RWPE2 (cell line): ENCODE measurements at places on chromosomes 3 and 15.

GRCh38 chr15:64430000-64430735 is 30.2 kb upstream of the ZNF609 start:
- H3K4me1 ChIP-seq, result no peaks in the 10 kb centered on the region
- no peak overlapping the region for H3K27ac ChIP-seq
- H3K4me3 ChIP-seq, result no peak overlapping the region
- no peaks in the 10 kb centered on the region for H3K27me3 ChIP-seq
- DNase-seq, result no peak
- peaks cover 66% of the 10 kb centered on the region for H3K36me3 ChIP-seq

- DNase-seq, result no peak
- H3K4me1 ChIP-seq, result peaks cover 9% of the 10 kb centered on the region
- H3K27me3 ChIP-seq, result no peaks in the 10 kb centered on the region
These were observed 11.7 kb downstream of the LRIG1 start for GRCh38 chr3:66489115-66489514.

GRCh38 chr15:60118626-60119025 is 114.5 kb downstream of the FOXB1 start:
- H3K27me3 ChIP-seq, result no peaks in the 10 kb centered on the region
- no peak for DNase-seq
- no peaks in the 10 kb centered on the region for H3K36me3 ChIP-seq
- no peak overlapping the region for H3K4me3 ChIP-seq
- no peak overlapping the region for H3K27ac ChIP-seq
- peaks cover 24% of the 10 kb centered on the region for H3K4me1 ChIP-seq

- DNase-seq, result no peak
- no peak overlapping the region for H3K27ac ChIP-seq
- no peaks in the 10 kb centered on the region for H3K36me3 ChIP-seq
- H3K4me3 ChIP-seq, result no peak overlapping the region
- no peaks in the 10 kb centered on the region for H3K27me3 ChIP-seq
These were observed 4.1 kb downstream of the ACP3 start for GRCh38 chr3:132321304-132321703.

GRCh38 chr3:64584179-64584578 is 103.6 kb downstream of the ADAMTS9 start:
- H3K4me1 ChIP-seq, result no peaks in the 10 kb centered on the region
- peaks cover 5% of the 10 kb centered on the region for H3K27me3 ChIP-seq
- H3K36me3 ChIP-seq, result no peaks in the 10 kb centered on the region
- H3K27ac ChIP-seq, result no peak overlapping the region
- DNase-seq, result no peak

DNA sequence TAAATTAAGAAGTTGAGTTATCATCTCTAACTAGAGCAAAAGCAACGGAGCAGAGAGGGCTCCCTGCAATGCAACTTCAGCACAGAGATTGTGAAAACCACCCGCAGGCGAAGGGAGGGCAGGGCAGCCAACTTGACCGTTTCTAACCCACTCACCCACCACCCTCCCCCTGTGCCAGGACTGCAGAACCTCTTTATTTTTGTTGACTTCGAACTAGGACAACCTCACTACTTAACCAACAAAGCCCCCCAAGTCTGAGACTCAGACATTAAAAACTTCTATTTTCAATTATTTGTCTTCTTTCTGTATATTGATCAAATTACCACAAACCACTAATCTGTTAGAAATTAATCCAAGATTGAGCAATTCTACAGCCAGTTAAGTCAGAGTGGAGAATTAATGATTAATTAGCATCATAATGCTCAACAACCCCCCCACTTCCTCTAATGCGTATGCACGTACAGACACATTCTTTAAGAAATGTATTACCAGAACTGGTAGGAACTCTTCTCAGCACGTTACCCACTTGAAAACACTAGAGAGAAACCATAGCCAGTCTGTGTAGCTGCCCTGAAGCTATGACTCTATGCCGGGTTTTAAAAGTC is 2.0 kb downstream of the MGLL start:
- no peak overlapping the region for H3K4me3 ChIP-seq
- H3K27ac ChIP-seq, result peak overlapping the region; percentile 82
- no peaks in the 10 kb centered on the region for H3K27me3 ChIP-seq
- H3K36me3 ChIP-seq, result peaks cover 24% of the 10 kb centered on the region
- no peak for DNase-seq
- peaks cover 42% of the 10 kb centered on the region for H3K4me1 ChIP-seq

GRCh38 chr3:138461896-138462295 is 27.5 kb downstream of the ESYT3 start:
- H3K36me3 ChIP-seq, result no peaks in the 10 kb centered on the region
- no peaks in the 10 kb centered on the region for H3K4me1 ChIP-seq
- no peak for DNase-seq
- H3K27me3 ChIP-seq, result no peaks in the 10 kb centered on the region
- H3K27ac ChIP-seq, result no peak overlapping the region

- H3K36me3 ChIP-seq, result peaks cover 3% of the 10 kb centered on the region; the same call in 1 of the 2 replicates
- no peak for DNase-seq
- no peaks in the 10 kb centered on the region for H3K27me3 ChIP-seq
- H3K4me3 ChIP-seq, result no peak overlapping the region
- peaks cover 3% of the 10 kb centered on the region for H3K4me1 ChIP-seq
- no peak overlapping the region for H3K27ac ChIP-seq
These were observed 62.4 kb downstream of the C3orf80 start for GRCh38 chr3:160287666-160288065.

DNA sequence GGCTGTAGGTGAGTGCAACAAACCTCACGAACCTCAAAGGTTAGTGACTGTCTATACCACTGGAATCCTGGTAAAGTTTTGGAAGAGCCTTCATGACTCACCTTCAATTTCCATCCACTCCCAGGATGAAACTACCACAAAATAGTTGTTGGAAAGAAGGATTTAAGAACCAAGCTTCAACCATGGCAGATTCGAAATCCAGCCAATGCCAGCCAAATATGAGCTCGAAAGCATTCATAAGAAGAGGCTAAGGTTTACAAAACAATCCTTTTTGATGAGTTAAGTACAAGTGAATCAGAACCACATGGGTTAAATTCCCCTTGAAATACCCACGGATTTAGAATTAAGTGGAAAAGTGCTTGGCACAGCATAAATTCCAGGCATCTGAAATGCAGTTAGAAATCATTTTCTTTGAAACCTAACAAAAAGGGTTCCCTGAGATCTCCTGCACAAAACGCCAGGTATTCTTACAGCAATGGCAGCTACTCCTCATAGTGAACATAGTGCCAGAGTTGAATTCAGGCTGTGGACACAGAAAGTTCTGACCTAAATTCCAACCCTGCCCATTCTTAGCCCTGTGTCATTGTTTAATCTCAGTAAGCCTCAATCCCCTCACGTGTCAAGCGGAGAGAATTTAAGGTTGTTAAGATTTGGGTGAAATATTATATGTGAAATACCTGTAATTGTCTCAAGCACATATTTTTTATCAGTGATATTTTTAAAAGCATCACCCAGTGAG is 89.2 kb downstream of the FBN1 start:
- H3K4me3 ChIP-seq, result no peak overlapping the region
- H3K27ac ChIP-seq, result no peak overlapping the region
- no peaks in the 10 kb centered on the region for H3K27me3 ChIP-seq
- H3K4me1 ChIP-seq, result peaks cover 14% of the 10 kb centered on the region

DNA sequence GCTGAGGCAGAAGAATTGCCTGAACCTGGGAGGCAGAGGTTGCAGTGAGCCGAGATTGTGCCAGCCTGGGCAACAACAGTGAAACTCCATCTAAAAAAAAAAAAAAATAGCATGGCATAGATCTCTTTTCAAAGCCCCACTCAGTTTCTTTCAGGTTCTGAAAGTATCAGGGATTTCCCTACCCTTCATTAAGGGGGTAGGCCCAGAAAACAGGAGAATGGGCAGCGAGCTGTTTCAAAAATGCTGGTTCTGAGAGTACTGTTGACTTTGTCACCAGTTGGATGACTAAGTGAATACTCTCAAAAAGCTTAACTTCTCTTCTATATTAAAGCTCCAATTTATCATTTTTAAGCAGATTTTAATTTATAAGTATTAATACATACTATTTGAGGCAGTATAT is 72.8 kb downstream of the ARHGAP31 start:
- no peaks in the 10 kb centered on the region for H3K4me1 ChIP-seq
- H3K36me3 ChIP-seq, result no peaks in the 10 kb centered on the region
- DNase-seq, result no peak
- no peak overlapping the region for H3K4me3 ChIP-seq

GRCh38 chr15:76967067-76967466 is 27.9 kb upstream of the PSTPIP1 start:
- DNase-seq, result no peak
- no peak overlapping the region for H3K4me3 ChIP-seq
- H3K27ac ChIP-seq, result no peak overlapping the region
- H3K36me3 ChIP-seq, result no peaks in the 10 kb centered on the region
- peaks cover 4% of the 10 kb centered on the region for H3K4me1 ChIP-seq

DNA sequence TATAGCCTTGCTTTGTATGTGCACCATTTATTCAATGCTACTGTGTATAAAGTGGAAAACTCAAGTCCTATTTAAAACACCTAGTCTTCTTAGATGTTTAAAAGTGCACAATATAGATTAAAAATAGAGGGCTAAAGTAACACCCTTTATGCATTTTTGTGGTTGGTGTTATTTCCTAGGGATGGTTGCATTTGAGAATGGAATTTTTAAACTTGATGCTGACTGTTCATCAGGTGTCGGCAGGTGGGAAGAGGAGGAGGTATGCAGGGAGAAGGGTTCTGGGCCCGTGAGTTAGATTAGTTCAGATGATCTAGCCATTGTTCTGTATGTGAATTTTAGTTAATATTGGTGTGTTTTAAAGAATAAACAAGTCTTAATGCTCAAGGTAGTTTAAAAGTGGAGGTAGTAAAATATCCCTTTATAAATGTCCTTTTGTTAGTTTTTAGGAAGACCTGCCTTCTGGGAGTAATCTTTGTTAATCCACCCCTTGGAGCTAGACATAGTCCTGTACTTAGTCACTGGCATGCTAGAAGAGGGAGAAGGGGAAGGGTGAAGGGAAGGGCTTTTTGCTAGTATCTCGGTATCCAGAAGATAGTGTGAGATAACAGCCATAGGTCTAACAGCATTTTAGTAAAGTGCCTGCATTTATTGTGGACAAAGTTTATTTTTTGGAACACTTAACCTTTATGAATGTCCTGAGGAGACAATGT is 8.1 kb upstream of the SRPRB start:
- H3K27ac ChIP-seq, result no peak overlapping the region
- DNase-seq, result no peak

DNA sequence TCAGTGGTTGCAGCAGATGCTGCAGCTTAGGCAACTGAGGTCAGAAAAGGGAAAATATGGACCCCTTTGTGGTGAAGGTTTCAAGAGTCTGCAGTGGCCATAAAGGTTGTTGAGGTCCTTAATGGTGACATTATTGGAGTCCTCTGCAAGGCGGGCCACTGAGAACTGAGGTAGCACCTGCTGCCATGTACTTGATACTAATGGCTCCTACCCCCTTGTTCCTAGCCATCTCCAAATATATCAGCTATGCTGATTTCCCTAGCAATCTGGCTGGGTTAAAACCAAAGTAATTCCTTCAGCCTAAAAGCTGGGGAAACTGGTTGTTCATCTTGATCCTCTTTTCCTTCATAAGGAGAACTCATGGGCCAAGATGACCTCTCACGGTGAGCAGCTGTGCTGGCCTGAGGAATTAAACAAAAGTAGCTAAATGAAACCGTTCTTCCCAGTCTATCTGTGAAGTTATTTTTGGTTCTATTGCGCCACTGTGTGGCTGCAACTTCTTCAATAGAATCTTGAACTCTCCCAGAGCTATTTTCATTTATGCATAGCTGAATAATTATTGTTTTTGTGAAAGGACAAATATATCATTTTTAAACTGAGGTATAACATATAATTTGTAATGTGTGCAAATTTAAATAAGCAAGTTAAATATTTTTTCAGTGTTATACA is 76.1 kb upstream of the PLSCR4 start:
- H3K4me3 ChIP-seq, result no peak overlapping the region
- H3K27ac ChIP-seq, result no peak overlapping the region
- no peaks in the 10 kb centered on the region for H3K27me3 ChIP-seq
- no peaks in the 10 kb centered on the region for H3K36me3 ChIP-seq
- DNase-seq, result no peak

DNA sequence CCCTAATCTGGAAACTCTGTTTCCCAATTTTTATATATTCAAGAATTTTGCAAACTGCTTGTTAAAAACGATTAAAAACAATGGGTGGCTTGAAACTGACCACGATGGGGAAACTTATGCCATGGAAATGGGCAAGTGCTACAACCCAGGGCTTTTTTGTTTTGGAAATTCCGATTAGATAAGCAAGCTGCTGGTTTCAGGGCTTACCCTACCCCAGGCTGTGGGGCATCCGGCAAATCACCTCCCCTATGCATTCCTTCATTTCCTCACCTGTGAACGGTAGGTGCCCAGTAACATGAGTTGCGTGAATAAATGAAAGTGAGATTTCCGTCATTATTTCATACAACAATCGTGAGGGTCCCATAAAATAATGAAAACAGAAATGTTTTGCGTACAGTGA is 34.3 kb downstream of the ST6GAL1 start:
- no peak overlapping the region for H3K4me3 ChIP-seq
- no peaks in the 10 kb centered on the region for H3K36me3 ChIP-seq
- H3K27me3 ChIP-seq, result no peaks in the 10 kb centered on the region
- DNase-seq, result no peak
- H3K27ac ChIP-seq, result no peak overlapping the region
- H3K4me1 ChIP-seq, result no peaks in the 10 kb centered on the region

- no peak overlapping the region for H3K4me3 ChIP-seq
- no peaks in the 10 kb centered on the region for H3K4me1 ChIP-seq
- no peaks in the 10 kb centered on the region for H3K36me3 ChIP-seq
- DNase-seq, result no peak
These were observed 530.5 kb downstream of the FHIT start for GRCh38 chr3:60720736-60721135.

DNA sequence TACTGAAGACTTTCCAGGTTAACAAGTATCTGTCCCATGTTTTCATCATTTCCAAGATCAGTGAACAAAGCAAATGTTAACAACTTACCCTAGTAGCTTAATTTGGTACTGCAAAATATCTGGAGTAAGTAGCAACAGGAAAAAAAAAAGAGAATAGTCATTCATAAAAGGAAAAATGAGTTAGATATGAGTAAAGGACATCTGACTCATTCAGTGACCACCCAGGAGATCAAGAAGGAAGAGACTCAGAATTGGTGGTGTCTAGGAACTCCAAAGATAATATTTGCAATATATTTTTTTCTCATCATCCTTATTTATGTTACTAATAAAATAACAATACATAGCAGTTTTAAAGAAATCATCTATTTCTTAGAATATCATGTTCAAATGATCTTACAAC is 253.8 kb upstream of the COL8A1 start:
- no peak for DNase-seq
- H3K4me3 ChIP-seq, result no peak overlapping the region
- no peak overlapping the region for H3K27ac ChIP-seq
- H3K4me1 ChIP-seq, result no peaks in the 10 kb centered on the region

DNA sequence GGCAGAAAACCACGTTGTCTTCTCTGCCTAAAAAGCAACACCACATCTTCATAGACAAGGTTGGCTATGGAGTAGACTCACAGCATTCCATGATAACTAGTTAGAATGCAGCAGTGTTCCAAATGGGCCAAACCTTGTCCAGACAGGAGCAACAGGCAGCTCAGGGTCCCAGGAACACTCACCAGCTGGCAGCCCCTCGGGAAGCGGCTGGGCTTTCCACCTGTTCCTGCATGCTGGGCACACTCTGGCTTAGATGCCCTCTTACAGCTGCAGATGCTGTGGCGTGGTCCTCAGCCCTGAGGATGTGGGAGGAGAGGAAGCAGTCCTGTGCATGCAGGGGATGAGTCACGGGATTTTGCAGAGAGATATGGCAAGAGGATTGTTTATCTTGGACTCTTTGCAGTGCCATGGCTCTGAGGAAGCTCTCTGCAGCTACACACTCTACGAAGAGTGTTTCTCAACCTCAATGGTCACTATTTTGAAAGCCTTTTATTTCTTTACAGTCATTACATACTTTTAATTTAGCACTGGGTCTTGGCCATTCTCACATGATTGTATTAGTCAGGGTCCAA is 11.3 kb downstream of the NRROS start:
- DNase-seq, result peak; percentile 85
- H3K4me3 ChIP-seq, result no peak overlapping the region
- H3K36me3 ChIP-seq, result no peaks in the 10 kb centered on the region
- no peaks in the 10 kb centered on the region for H3K27me3 ChIP-seq
- peaks cover 21% of the 10 kb centered on the region for H3K4me1 ChIP-seq
- H3K27ac ChIP-seq, result peak overlapping the region; percentile 79
